8988T (cell line): ENCODE measurements at places on chromosomes 7 and 10.

- DNase-seq = no peak
Measured at GRCh38 chr10:7085147-7085912, 325.5 kb downstream of the SFMBT2 start.

GRCh38 chr10:1615186-1615954 lies 122.0 kb downstream of the ADARB2 start:
- no peak for DNase-seq

DNA sequence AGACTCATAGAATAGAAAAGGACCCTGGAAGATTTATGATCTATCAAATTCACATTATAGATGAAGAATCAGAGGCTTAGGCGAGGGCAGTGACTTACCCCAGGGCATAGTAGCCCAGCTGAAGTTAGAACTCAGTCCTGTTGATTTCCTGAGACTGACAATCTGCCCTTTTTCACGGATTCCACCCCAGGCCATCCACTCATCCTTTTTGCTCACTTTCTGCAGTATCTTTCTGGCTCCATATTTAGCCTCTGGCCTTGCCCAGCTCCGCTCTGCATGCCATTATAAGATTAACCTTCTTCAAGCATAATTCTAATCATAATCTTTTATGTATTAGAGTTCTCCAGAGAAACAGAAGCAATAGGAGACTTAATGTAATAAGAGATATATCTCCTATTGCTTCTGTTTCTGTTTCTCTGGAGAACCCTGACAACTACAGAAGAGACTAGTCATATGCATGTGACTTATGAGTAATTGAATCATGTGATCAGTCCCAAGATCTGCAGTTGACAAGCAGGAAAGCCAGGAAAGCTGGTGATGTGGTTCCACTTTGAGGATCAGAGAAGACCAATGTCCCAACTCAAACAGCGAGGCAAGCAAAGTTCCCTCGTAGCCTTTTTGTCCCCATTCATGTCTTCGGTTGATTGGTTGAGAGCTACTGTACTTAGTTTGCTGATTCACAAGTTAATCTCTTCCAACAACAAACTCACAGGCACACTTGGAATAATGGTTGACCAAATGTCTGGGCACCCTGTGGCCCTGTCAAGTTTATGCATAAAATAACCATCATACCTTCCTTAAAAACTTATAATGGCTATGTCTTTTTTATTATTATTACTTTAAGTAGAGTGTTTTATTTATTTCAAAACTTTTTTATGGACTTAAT lies 412.1 kb downstream of the SUGCT start:
- no peak for DNase-seq

GRCh38 chr10:117004227-117005025 lies 561 bp downstream of the SHTN1 start:
- peak; percentile 66 for DNase-seq

GRCh38 chr10:121889212-121889611 lies 38.6 kb downstream of the ATE1 start:
- no peak for DNase-seq

DNA sequence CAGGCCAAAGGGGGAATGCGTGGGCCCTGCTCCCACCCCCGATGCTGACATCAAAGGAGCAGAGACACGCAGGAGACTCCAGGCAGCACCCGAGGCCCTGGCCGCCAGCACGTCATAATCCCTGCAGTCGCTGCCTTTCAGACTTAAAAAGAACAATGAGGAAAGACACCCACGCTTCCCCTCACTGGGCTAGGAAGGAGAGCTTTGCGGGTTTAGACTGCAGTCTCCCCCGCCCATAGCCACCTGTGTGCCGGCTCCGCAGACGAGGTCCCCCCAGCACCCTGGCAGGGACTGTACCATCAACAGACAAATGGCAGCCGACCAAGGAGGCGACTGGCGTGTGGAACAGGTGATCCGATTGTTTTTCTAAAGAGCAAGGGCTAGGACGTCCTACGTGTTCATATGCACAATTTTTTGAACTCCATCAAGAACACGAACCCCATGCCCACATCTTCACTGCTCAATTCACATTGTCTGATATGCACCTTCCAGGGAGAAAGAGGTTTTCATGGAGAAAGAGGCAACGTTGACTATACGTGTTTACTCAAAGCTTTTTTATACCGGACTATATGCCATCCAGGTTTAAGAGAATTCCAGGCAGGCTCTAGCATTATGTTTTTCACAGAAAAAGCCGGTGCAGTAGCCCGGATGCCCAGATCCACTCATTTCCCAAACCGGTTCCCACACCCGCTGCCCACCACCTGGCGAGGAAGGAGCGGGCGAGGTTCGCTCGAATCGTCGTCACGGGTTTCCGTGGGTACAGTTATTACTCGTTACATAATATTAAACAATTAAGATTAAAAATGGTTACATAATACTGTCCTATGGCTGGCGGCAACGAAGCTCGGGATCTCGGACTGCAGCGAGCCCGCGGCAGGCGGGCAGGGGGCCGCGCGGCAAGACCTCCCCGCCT lies 1.1 kb downstream of the GRB10 start:
- DNase-seq = no peak

DNA sequence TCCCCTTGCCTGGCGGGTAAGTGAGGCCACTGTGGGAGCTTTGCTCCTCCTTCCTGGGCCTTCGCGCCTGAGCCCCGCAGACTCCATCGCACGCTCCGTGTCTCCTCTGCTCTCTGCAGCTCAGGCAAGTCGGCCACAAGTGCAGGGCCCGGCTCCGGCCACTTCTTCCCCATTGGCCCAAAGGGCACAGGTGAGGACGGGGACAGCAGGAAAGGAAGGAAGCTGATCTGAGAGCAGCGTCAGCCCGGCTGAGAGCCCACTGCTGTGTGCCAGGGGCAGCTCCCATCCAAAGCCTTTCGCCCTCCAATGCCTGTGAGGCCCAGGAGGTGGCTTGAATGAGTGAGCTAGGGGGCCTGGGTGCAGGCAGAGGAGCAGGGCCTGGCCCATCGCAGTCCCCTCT lies 33.7 kb upstream of the RHEB start:
- DNase-seq = no peak

DNA sequence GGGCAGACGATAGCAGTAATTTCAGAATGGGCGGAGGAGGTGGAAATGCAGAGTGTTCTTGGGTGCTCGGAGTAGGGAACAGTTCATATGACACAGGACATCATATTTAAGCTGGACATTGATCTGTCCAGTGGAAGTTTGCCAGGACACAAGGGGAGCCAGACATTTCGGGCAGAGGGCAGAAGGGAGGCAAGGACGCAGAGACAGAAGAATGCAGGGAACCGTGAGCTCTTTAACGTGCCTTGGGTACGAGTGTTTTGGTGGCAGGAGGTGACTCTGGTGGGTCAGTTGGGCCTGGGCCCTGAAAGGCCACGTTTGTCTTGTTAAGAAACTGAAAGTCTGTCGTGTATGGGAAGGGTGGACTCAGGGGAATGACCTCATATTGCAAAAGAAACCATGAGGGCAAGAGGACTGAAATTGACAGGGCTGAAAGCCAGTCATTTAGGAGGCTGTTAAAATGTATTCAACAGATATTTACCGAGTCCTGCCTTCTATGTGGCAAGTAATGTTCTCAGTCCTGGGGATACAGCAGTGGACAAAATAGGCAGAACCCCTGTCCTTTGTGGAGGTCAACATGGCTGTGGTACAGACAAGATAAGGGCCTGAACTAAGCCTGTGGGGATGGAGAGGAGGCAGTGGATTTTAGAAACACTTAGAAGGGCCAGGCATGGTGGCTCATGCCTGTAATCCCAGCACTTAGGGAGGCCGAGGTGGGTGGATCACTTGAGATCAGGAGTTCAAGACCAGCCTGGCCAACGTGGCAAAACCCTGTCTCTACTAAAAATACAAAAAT lies 2.2 kb downstream of the OPTN start:
- DNase-seq = no peak

DNA sequence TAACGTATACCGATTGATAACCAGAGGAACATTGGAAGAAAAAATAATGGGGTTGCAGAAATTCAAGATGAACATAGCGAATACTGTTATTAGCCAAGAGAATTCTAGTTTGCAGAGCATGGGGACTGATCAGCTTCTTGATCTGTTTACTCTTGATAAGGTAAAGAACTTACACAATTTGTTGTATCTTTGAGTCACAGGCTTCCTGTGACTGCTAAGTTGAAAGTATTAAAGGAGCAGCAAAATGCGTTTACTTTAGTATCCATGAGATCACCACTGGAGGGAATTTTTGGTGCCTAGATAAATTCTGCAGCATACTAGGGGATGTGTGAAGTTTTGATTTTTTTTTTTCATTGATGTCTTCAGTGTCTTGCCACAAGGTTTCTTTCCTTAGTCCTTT lies 103.6 kb downstream of the BTAF1 start:
- no peak for DNase-seq

DNA sequence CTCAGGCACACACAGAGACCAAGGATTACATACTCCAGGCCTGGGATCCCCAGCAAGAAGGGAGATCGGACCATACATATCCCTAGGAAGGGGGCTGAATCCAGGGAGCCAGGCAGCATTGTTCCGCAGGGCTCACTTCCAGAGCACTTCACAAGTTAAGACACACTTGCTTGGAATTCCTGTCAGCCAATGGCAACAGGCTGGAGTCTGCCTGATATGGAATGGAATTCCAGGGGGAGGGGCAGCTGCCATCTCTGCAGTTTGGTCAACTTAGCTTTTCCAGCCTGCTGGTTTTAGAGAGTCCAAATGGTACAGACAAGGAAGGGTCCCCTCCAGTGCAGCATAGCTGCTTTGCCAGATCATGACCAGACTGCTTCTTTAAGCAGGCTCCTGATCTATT lies 290.0 kb upstream of the GLI3 start:
- no peak for DNase-seq
